ENCODE measurements at places on chromosomes 3 and 15.

DNA sequence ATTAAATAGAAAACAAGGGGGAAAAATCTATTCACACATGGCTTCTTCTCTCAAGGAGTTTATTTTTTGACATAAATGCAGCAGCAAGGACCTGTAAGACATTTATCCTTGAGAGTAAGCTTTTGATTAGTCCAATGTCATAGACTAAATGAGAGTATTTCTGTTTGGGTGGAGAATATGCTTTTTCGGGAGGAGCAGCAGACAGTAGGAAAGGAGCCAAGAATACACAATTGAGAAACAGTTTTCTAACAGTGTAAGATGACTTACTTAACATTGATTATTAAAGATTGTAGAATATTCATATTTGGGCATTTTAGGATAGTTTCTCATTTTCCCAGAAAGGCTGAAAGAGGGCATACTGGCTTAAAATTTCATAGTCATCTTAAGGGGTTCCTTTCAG, 65.9 kb upstream of the PAQR5 start:
- DNase-seq = no peak

GRCh38 chr3:188183452-188183851, 29.5 kb downstream of the LPP start:
- no peak for DNase-seq

DNA sequence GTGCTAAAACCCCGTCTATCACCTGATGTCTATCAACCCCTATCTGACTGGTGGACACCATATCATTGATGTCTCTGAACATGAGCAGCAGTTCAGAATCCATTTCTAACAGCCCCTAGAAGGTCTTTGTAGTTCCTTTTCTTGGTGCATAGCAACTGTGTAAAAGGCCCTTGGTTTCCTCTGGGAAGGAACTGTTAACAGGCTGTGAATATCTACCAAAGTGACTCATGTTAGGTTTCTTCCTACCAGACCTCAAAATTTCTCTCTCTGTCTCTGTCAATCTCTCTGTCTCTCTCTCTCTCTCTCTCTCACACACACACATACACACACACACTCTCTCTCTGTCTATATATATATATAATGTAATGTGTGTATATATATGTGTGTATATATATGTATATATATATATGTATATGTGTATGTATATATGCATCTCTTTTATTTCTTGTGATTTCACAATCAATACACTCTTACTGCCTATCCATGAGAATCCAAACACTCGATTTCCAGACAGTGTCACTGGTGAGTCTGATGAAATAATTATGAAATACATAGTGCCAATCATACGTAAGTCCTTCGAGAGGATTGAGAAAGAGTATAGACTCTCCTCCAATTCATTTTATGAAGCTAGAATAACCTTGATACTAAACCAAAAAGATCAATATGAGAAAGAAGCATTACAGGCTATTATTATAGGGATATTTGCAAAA, 335.9 kb upstream of the SLCO3A1 start:
- DNase-seq = no peak

GRCh38 chr3:69767571-69767970, 28.3 kb downstream of the MITF start:
- DNase-seq = no peak

- DNase-seq = no peak
Observed at GRCh38 chr3:65960087-65960486, 78.6 kb downstream of the MAGI1 start.

DNA sequence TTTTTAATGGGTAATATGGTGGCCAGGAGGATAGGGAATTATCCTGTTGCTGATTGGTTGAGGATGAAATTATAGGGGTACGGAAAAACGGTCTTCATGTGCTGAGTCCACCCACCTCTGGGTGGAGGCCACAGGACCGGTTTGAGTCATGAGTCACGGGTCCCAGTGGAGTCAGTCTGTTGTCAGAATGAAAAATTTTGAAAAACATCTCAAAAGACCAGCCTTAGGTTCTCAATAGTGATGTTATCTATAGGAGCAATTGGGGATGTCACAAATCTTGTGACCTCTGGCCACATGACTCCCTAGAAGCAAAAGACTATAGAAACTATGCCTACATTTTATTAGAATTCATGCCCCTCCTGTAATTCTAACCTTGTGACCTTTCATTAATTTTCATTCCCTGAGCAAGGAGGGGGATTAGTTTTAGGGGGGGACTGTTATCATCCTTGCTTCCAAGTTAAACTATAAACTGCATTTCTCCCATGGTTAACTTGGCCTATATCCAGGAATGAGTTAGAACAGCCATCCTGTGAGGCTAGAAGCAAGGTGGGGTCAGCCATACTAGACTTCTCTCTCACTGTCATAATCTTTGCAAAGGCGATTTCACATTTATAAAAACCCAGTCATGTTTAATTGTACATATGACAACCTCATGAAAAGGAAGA, 101.2 kb downstream of the TCF12 start:
- DNase-seq = no peak

DNA sequence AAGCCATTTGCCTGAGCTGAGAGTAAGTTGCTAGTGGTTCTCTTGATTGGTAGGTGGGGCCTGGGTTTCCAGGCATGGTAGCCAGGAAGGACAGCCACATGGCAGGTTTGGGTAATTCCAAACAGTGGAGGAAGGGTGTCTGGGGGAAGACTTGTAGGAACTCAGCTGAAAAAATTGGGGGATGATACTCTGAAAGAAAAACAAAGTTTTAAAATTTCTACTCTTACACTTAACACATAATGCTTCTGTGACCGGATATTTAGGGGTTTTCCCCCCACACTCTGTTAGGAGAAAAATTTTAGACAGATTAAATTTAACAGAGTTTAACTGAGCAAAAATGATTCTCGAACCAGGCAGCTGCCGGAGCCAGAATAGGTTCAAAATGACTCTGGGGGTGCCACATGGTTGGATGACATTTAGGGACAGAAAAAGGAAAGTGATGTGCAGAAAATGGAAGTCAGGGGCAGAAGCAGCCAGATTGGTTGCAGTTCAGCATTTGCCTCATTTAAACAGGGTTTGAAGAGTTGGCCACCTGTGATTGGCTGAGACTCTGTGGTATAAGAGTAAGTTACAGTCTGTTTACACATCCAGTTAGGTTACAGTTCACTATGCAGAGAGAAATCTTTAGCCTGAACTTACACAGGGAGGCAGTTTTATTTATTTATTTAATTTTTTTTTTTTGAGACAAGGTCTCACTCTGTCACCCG, 8.1 kb downstream of the B2M start:
- no peak for DNase-seq

DNA sequence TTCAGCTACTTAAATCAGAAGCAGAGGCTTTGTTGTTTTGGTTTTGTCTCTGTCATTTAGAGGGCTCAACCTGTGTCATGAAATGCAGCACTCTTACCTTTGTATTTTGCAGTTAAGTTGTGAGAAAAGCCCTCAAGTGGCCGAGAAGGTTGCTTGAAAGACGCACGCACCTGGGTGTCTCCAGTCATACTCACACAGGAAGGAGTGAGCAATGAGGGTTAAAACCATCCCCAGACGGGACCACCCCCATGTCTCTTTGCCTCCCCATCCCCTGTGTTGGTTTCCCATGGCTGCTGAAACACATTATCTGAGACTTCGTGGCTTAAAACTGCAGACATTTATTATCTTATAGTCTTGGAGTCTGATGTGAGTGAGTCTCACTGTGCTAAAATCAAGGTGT, 376.1 kb upstream of the CFAP20DC start:
- no peak for DNase-seq

DNA sequence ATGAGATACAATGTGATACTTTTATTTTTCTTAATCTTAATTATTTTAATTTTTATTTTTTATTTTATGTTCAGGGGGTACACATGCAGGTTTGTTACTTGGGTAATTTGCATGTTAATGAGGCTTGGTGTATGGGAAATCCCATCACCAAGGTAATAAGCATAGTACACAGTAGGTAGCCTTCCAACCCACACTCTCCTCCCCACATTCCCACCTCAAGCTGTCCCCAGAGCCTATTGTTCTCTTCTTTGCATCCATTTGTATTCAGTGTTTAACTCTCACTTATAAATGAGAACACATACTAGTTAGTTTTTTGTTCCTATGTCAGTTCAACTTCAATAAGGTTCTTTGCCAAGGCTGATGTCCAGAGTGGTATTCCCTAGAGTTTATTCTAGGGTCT, 1375.4 kb downstream of the NSUN3 start:
- no peak for DNase-seq

Data from muscle of back (tissue), 13 donors.